ENCODE measurements at places on chromosomes 7 and 10. TPM values are rescaled to one million over a fixed set of nuclear protein-coding genes. Genes with fewer than 3 reads are reported as not detected.

The BMPER gene
- total RNA-seq, result not detected

The SEMA3D gene
- 0.60 TPM for total RNA-seq

The ZNF33B gene
- total RNA-seq, result 7.6 TPM

The RARRES2 gene
- not detected for total RNA-seq

The PTPRZ1 gene
- total RNA-seq, result not detected

DNA sequence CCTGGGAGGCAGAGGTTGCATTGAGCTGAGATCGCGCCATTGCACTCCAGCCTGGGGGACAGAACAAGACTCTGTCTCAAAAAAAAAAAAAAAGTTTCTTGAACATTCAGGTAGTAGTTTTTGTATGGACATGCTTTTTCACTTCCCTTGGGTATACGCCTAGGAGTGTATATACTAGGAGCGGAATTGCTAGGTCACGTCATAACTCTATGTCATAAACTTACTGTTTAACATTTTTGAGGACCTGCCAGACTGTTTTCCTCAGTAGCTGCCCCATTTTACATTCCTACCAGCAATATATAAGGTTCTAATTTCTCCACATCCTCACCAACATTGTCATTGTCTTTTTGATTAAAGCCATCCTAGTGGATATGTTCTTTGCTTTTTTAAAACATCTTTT is 51.6 kb downstream of the MKI67 start:
- no peak for DNase-seq

GRCh38 chr10:118682533-118682932 is 72.2 kb downstream of the CACUL1 start:
- no peak for DNase-seq

DNA sequence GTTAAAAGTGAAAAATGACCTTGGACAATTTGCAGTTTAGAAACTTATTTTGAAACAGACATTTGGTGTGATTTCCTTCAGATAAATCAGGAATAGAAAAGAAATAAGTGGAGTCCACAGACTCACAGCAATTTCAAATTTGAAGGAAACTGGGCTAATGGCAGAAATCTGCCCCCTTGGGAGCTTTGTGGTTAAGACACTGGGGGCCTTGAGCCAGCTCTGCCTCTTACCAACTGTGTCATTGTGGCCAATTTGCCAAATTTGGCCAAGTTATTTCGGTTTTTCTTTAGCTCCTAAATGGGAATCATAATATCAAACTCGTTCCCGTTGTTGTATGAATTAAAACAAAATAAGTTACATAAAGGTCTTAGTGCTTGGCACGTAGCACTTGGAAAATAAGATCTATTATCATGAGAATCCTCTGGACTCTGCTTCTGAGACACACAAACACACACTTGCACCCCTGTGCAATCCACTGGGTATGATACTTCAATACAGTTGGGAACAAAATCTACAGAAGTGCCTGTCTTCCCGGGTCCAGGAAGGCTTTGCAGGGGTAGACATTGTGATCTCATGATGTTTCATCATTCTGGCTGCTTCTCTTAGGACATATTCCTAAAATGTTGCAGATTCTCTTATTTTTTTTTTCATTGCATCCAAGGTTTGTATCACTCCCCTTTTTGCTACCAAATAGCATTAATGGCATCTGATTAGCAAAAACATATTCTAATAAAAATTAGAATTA is 4.9 kb downstream of the ARMC3 start:
- no peak for DNase-seq

DNA sequence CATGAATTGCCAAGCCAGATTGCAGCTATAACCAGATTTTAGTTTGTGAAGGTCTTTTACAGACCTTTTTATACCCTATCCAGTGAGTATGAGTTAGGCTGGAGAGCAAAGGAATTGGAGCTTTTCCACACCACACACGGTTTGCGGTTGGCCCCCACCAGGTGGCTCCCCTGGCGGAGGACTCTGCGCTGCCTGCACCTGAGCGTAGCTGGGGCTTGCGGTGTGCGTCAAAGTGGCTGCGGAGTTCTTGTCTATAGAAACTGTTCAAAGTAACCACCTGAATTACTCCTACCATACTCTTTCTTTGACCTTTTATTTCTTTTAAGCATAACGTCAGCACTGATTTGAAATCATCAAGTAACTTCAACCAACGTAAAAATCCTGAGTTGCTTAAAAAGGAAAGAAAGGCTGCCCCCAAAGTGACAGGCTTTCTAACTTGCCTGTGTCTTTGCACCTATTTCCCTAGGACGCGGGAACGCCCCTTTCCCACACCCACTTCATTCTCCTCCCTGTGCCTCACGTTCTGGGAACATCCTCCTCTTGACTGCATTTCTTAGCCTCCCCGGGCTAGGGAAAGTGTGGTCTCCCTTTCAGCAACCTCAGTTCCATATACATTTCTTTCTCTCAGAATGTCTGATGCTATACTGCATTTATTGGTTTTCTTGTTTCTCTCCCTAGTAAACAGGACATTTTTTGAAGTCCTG is 47.6 kb upstream of the TMEM72 start:
- no peak for DNase-seq

GRCh38 chr10:76086761-76087639 is 655.6 kb downstream of the LRMDA start:
- no peak for DNase-seq

DNA sequence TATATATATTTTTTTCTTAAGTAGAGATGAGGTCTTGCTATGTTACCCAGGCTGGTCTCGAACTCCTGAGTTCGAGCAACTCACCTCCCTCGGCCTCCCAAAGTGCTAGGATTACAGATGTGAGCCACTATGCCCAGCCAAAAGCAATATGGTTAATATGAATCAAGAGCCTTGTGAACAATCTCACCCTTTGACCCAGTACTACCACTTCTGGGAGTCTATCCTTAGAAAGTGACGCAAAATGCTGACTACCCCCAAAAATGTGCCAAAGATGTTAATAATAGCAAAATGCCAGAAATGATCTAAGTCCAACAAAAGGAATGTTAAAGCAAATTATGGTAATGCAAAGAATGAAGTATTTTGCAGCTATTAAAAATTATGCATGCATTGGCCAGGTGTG is 44.3 kb downstream of the HOXA1 start:
- DNase-seq, result no peak

Data from activated T-helper 1 cell treated with anti-CD3 and anti-CD28 coated beads, Interleukin-12 subunit alpha, Interleukin-12 subunit beta, Interleukin-2, Interleukin-4 antibody, amounts not matched to agents 30 ng/mL and 10 ng/mL and 1 ng/mL, durations not matched to agents 14 hours and 24 hours and 36 hours (primary cell).